ENCODE measurements at places on chromosomes 2 and 18. TPM values are rescaled to one million over a fixed set of nuclear protein-coding genes. Genes with fewer than 3 reads are reported as not detected.

MEP1B gene
- polyA plus RNA-seq: not detected

TPO gene
- polyA plus RNA-seq: 7.7 TPM

GPR155 gene
- 6.5 TPM for polyA plus RNA-seq

TMEM178A gene
- 3.1 TPM for polyA plus RNA-seq

Data from heart left ventricle (tissue), 16 donors.